ENCODE measurements at places on chromosomes 3 and 15.

DNA sequence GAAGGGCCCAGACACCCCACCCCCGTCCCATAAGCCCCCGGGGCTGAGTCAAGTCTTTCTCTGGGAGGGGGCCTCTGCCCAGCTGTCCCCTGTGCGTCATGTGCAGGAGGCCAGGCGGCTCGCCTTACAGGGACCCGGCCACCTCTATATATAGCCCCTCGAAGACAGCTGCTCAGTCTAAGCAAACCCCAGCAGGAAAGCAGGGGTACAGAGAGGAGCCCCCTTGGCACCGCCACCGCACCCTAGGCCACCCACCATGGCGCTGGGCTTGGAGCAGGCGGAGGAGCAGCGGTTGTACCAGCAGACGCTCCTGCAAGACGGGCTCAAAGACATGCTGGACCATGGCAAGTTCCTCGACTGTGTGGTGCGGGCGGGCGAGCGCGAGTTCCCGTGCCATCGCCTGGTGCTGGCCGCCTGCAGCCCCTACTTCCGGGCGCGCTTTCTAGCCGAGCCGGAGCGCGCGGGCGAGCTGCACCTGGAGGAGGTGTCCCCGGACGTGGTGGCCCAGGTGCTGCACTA lies at the start of gene KLHL40:
Gene KLHL40, plus strand, starts transcription at position 175 of the 519 bp plus-strand sequence. Its CDS starts 82 bp downstream, at position 257.
- no peak for DNase-seq

DNA sequence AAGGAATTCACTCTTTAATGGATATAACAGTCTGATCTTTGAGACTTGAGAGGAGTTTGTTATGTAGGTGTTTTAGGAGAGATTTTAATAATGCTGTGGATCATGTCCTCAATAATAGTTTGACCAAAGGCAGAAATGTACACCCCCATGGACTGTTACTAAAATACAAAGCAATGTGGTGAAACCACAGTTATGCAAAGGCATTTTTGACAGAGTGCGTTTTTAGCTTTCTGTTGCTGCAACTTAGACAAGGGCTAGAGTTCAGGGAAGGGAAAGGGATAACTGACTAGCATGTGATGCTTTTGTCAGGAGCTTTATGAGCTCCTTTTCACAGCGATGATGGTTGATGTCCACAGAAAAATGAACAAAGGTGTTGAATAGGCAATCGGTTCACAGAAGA lies 3.6 kb upstream of the STARD5 start:
- no peak for DNase-seq

DNA sequence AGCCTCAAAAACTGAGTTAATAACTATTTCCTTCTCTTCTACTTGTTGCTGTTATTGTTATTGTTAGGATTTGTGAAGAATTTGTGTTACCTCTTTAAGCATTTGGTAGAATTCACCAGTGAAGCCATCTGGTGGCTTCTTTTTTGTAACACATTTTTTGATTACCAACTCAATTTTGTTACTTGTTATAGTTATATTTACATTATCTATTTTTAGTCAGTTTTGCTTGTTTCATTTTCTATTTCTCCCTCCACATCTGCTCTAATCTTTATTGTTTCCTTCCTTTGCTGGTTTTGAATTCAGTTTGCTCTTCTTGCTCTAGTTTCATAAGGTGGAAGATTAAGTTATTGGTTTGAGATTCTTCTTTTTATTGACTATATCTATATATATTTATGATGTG lies 3.7 kb upstream of the SLC9C1 start:
- no peak for DNase-seq

DNA sequence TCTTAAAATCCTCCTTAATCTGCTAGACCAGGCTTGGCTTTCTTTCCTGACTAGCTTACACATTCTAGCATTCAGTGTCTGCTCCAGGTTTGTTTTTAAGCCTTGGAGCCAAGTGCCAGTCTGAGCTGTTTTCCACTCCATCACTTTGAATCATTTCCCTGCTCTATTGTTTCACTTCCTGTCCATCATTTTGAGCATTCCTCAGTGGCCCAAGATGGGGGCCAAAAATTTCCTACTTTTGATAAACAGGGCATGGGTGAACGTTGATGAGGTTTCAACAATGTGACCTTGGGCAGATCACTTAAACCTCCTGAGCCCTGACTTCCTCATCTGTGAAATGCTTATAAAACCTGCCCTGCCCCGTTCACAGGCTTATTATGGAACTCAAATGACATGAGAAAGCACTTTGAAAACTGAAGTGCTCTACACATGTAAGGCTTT lies 4.4 kb downstream of the CYP19A1 start:
- DNase-seq = no peak

DNA sequence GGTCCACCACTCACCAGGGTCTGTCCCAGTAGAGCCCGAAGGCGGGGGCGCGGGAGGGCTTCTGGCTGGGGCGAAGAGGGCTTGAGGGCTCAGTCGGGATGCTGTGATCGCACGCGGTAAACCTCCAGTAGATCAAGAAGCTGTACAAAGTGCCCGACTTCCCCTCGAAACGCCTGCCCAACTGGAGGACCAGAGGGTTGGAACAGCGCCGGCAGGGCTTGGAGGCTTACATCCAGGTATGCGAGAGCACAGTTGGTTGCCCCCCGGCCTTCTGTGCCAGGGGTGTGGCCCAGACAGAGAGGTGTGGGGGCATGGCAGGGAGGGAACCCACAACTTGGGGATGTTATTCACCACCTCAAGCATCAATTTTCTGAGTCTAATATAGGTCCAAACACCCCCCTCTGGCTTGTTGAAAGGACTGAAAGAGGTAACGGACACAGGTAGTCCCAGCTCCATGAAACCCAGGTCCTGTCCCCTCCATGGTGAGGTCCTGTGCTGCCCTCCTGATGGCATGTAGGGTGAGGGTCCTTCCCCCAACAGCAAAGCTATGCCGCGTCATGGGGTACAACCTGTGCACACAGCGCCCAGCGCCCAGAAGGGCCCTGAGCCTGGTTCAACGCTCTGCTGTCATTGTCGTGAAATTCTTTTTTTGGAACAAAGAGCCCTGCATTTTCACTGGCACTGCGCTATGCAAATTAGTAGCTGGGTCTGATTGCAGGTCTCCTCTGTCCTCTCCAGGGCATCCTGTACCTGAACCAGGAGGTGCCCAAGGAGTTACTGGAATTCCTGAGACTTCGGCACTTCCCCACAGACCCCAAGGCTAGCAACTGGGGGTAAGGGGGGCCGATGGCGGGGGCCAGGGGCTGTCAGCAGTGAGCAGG lies 1.2 kb downstream of the SNX22 start:
- peak; percentile 43 for DNase-seq

- no peak for DNase-seq
Observed at GRCh38 chr3:113753376-113753985, 6.6 kb downstream of the ATP6V1A start.

DNA sequence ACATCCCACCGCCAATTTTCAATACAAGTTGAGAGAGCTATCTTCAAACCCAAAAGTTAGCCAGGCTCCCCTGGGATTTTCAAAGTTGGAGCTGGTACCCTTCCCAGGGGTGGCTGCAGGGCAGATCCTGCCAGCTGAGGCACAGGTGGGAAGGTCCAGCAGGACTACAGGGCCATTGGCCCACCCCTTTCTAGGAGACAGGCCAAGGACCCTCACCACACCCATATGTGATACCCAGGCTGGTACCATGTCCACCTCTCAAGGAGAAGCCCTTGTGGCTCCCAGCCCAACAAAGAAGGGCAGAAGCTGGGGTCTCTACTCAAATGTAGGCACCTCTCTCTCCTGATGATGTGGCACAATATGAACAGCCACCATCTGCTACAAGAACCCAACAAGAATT lies 8.0 kb downstream of the POC1A start:
- no peak for DNase-seq

- no peak for DNase-seq
Observed at GRCh38 chr15:57054204-57054750, 135.8 kb downstream of the TCF12 start.

GRCh38 chr3:176581589-176581988 lies 615.7 kb downstream of the TBL1XR1 start:
- DNase-seq = no peak

DNA sequence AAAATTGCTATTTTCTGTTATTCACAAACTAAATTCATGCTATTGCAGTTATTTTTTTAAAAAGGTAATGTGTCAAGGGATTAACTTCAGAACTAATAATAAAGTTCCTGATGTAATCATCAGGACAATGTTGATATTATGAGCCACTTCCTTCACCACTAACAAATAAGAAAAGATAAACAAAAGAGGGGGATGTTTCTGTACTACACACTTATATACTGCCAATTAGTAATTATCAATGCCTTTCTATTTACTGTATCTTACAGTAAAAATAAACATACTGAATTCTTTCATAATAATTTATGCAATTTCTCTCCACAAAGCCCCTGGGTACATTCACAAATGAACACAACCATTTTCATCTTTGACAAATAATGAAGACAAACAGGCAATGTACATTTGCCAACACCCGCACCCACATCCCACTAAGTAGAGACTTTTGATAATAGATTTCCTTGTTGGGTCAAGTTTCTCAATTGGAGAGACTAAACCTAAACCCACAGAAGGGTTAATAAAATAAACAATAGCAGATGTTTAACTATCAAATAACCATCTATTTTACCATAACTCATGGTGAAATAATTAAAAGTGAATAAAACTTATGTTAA lies 3.7 kb downstream of the CBLB start:
- no peak for DNase-seq

- no peak for DNase-seq
Observed at GRCh38 chr3:183159333-183159732, 3.2 kb downstream of the LAMP3 start.

- no peak for DNase-seq
Observed at GRCh38 chr3:188125076-188125475, 28.9 kb upstream of the LPP start.

DNA sequence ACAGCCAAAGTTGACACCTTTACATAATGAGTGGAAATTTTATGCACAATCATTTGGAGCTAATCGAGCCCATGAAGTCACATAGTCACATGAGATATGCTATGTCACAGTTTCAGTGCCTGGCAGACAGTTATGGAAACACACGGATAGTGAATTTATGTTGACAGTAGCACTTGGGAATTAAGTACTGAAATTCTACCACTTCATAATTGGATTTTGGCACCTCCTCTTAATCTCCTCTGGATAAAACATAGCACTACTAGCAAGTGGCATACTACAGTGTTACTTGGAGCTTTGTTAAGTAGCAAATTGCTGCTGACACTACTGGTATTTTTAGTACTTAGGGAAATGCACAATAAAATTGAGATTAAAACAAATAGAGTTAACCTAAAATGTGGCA lies 1679.4 kb downstream of the OTOL1 start:
- no peak for DNase-seq

GRCh38 chr3:72738752-72739530 lies 109.3 kb downstream of the SHQ1 start:
- peak; percentile 81 for DNase-seq

DNA sequence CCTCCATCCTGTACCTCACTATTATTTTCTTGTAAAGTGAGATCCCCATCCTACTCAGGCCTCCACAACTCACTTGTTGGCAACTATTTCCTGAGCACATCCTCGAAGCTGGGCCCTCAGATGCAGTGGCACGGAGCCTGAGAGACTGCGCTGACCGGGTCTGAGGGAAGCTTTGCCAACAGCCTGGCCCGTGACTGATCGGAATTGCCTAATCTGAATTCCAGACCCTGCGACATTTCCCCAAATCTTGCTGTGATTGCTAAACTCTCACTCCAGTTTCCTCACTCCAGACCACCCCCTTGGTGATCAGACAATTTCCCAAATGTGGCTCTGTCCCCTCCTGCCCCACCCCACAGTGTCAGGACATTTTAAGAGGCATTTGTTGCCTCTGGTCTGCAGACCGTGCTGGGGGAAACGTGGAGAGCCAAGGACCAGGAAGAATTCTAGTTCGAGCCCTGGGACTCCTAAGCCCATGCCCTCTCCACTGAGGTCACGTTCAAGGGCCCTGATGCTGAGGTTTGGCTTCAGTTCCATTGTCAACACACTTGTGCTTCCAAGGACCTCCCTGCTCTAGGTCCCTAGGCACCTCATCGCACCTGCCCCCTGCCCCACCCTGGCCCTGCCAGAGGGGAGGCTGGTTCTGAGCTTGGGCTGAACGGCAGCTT lies 22.8 kb downstream of the KLHL25 start:
- no peak for DNase-seq

DNA sequence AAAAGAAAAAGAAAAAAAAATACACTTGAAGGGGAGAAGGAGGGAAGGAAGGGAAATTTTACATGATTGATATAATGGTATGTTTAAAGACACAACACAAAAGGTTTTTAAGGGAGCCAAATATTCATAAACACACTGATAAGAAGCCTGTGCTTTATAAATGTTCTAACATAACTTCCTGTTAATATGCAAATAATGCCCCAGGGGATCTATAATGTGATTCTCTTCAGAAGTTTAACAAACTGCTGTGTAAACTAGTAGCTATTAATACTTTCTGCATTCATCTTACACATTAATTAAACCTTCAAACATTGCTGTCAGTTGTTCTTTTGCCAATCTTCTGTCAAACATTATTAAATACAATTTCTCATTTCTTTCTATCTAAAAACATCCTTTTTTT lies 231.6 kb downstream of the TJP1 start:
- no peak for DNase-seq

DNA sequence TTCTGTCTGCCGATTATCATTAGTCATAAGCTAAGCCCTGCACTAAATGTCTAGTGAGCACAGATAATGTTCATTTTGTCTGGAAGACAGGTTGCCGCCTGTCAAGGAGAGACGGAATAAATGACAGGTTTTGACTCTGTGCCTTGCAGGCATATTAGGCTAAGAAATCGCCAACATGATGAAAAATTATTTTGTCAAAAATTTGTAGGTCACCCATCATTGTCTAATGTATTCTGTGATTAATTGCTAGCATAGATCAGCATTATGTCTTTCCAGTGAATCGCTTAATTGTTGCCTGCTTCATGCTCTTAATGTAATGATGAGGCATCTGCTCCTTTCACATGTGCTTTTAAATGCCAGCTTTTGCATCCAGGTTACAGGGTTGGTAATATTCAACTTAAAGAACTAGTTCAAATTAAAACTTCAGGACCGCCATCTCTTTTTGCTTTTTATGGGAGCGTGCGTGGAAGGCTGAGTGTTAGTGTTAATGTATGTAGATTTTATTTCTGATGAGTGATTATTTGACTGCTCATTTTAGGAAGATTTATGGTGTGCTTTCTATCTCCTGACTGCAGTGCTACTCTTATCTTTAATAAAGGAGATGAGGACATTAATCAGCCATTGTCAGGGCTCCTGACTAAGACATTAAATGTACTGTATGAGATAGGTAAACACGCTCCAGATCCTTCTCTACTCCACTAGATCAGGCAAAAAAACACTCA lies 120.8 kb upstream of the MEIS2 start:
- no peak for DNase-seq

DNA sequence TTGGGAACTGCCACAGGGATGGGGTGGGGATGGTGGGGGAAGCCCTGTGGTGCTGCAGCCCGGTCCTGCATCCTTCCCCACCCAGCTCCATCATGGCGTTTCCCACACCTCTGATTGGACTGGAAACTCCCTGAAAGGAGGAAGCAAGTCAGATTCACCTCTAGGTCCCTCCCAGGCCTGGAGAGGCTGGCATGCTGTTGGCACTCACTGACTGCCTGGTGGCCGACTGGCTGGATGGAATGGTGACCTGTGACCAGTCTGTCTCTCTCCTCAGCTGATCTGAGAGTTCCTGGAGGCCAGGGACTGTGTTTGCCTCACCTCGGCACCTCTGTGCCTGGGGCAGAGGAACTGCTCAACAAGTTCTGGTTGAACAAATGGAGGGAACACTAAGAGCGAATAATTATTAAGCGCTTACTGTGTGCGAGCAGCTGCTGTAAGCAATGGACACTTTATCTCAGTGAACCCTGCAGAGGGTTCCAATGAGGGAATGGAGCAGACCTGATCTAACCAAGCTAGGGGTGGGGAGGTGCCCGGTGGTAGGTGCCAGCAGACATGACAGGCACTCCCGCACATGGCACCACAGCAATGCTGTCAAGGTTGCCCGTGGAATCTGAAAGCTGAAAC lies 3.5 kb upstream of the HHATL start:
- DNase-seq = no peak

GRCh38 chr3:116552246-116552645 lies 107.0 kb upstream of the LSAMP start:
- DNase-seq = no peak

All from activated T-cell treated with anti-CD3 and anti-CD28 coated beads, Interleukin-2, amount 50 U/mL, for 1 hour (primary cell).